Upper lobe of right lung (tissue), 1 donor: ENCODE measurements at places on chromosomes 4 and X. TPM values are rescaled to one million over a fixed set of nuclear protein-coding genes. Genes with fewer than 3 reads are reported as not detected.
A peak's percentile ranks its signal among the peaks of the same experiment; 100 is the strongest.

The TRIM61 gene
- 1.2 TPM for total RNA-seq

DNA sequence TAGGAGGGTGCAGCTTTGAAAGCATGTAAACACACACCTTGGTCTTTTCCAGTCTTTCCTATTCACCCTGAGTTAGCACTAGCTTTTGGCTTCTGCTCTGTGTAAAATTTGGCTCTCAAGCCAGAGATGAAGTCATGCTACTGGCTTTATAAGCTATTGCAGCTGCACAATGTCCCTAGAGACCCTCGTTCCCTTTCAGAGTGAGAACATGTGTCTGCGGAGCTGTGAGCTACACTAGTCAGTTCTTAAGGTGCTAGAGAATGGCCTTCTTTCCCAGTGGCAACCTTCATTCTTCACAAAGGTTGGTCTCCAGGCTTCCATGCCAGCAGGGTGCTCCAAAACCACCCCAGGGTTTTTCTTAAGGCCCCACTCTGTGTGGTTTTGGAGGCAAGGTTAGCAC is 199.1 kb downstream of the SPATA18 start:
- H3K27me3 ChIP-seq = no peaks in the 10 kb centered on the region
- no peak overlapping the region for H3K4me3 ChIP-seq
- H3K27ac ChIP-seq = no peak overlapping the region
- H3K4me1 ChIP-seq = no peaks in the 10 kb centered on the region
- H3K36me3 ChIP-seq = no peaks in the 10 kb centered on the region
- DNase-seq = no peak

GRCh38 chrX:112218388-112218787 is 135.8 kb upstream of the TRPC5 start:
- no peak overlapping the region for H3K4me3 ChIP-seq
- no peaks in the 10 kb centered on the region for H3K36me3 ChIP-seq
- no peaks in the 10 kb centered on the region for H3K27me3 ChIP-seq
- no peaks in the 10 kb centered on the region for H3K4me1 ChIP-seq

DNA sequence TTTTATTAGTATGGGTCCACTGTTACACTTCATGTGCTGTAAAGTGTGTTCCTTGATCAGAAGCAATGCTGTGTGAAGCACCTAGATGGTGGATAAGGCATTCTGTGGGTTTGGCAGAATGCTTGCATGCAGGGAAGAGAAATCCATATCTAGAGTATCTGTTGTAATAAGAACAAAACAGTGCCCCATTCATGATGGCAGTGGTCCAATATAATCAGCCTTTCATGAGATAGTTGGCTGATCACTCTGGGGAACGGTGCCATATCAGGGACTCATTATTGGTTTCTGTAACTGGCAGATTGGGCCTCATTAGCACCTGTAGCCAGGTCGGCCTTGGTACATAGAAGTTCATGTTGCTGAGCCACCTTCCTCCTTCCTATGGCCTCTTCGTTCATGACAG is 28.7 kb downstream of the STIM2 start:
- H3K4me3 ChIP-seq = no peak overlapping the region
- H3K36me3 ChIP-seq = no peaks in the 10 kb centered on the region
- H3K4me1 ChIP-seq = peaks cover 23% of the 10 kb centered on the region
- H3K27me3 ChIP-seq = no peaks in the 10 kb centered on the region
- H3K27ac ChIP-seq = no peak overlapping the region

DNA sequence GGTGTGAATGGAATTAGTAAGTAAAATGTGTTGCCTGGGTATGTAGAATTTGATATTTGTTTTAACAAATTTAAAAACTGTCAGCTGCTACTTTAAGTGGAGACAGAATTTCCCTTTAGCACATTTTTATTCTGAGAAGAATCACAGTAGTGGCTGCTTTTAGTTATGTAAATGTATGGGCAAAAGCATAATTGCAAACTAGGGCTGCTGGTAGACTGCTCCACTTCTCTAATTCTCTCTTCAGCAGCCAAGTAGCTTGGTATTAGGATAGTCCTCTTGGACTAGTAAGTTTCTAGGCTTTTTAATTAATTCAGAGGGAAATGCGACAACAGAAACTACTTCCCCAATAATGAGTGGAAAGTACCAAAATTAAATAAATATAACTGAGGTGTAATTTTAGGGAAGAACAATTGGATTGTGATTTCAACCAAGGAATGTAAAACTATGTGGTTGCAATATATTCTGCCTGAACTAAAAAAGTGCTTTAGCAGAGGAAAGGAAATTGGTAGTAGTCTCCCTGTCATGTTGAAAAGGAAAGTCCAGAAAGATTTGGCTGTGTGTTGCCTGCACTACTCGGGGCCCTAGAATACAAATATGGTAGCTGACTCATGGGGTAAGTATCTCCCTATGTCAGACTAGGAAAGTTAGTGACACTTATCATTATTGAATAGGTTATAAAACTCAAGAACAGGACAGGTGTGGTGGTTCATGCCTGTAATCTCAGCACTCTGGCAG is 9.2 kb upstream of the EIF4E start:
- no peaks in the 10 kb centered on the region for H3K27me3 ChIP-seq
- DNase-seq = no peak
- no peak overlapping the region for H3K4me3 ChIP-seq
- H3K27ac ChIP-seq = no peak overlapping the region
- no peaks in the 10 kb centered on the region for H3K36me3 ChIP-seq

DNA sequence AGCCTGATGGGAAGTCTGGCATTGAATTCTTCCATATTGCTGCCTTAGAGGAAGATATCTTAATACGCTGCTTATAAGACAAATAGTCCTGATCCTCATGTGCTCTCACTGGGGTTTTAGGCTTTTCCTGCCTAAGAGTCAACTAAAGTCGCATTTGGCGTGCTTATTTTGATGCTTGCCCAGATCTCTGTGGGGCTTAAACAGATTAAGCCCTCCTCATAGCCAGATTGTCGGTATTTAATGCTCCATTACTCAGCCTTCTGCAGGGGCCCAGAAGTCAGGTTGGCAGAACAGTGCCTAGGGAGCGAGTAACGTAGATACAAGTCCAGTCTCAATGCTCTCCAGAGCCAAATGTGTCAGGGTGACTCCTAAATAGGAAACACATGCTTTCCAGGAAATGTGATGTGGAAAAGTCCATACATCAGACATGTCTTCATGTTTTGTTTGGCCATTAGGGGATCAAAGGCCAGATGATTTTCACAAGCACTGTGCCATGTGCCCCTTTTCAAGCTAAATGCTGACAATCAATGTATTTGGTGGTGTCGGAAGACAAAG is 262.8 kb downstream of the PRDM5 start:
- H3K4me3 ChIP-seq = no peak overlapping the region
- no peaks in the 10 kb centered on the region for H3K4me1 ChIP-seq
- no peak overlapping the region for H3K27ac ChIP-seq
- no peak for DNase-seq
- H3K27me3 ChIP-seq = no peaks in the 10 kb centered on the region

DNA sequence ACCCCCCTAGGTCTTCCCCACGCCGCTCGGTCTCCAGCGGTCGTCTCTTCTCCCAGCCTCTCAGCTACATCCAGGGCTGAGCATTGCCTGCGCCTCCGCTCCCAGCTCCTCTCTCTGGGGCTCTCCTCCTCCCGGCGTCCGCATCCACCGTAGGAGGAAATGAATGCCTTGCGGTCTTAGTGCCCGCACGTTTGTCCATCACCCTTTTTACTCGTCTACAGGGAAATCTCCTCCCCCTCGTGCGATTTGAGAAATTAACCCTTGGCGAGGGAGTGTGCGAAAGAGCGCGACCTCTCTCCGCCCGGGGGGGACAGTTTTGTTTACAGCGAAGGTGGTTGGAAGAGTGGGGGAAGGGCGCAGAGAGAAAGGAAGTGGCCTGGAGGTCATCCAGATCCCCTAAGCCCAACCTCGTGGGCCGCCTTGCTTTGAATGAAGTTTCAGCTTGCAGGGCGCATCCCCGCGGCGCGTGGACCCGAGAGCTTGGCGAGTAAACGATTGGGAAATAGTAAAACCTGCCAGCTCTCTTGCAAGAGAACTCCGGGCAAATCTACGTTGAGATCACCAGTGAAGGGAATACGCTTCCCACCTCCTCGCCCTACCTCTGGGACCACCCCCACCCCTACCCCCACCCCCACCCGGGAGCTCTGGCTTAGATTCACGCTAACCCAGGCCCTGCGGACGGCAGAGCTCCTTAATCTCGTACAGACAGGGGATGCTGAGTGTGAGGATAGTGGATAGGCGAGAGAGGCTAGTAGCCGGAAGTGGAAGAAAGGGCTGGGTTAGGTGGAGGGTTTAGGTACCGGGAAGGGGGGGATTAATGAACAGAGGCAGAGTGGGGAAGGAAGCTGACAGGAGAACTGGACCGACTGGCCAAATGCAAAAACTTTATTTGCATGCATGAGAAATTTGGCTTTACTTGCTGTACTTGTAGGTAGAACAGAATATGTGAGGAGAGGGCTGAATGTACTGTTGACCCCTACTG is at the start of gene ELOVL6:
ELOVL6 (minus strand) TSS at position 181 of the 982 bp plus-strand sequence. CDS start 280 bp downstream, outside the sequence.
- peak; percentile 77 for DNase-seq
- H3K4me1 ChIP-seq = peaks cover 10% of the 10 kb centered on the region
- peak within 1 kb of the TSS; percentile 74 for H3K4me3 ChIP-seq

DNA sequence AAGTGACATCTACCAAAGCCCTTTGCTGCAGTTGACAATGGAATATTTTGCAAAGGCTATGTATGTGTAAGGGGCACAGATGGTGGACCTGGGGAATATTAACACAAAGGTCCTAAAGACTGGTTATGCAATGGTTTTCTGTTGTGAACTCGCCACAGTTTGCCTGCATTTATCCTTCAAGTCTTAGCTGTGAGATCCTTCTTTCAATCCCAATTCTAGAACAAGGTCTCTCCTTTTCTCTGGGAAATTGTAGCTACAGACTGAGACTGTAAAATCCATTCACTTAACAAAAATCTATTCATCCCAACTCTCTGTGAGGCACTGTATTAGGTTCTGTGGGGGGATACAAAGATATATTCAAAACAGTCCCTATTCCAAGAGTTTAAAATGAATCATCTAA is 250.4 kb downstream of the GPM6A start:
- no peaks in the 10 kb centered on the region for H3K27me3 ChIP-seq
- no peaks in the 10 kb centered on the region for H3K36me3 ChIP-seq
- no peak for DNase-seq

DNA sequence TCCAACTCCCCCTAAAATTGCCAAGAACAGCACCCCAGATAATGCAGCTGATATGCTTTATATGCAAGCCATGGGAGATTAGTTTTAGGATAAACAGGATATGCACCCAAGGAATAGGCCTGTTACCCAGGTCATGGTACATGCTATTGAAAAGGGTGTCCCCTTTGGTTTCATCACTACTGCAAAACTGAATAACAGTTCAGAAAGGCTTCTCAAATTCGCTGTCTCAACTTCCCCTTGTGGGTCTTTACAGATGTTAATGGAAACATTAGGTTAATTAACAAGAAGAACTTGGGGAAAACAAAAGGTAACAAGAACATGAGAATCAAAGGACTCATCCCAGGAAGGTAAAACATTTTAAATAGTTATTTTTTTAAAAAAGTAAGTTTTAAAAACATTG is 318.7 kb downstream of the PRR32 start:
- H3K27me3 ChIP-seq = no peaks in the 10 kb centered on the region
- no peak overlapping the region for H3K4me3 ChIP-seq
- no peak overlapping the region for H3K27ac ChIP-seq
- H3K4me1 ChIP-seq = no peaks in the 10 kb centered on the region
- H3K36me3 ChIP-seq = no peaks in the 10 kb centered on the region

- no peak for DNase-seq
- no peaks in the 10 kb centered on the region for H3K4me1 ChIP-seq
- H3K4me3 ChIP-seq = no peak overlapping the region
- H3K27me3 ChIP-seq = no peaks in the 10 kb centered on the region
Measured at GRCh38 chr4:73139245-73139644, 69.7 kb upstream of the COX18 start.

The MAP9 gene
- 16.2 TPM for total RNA-seq

The CXCL3 gene
- total RNA-seq = 9.7 TPM

DNA sequence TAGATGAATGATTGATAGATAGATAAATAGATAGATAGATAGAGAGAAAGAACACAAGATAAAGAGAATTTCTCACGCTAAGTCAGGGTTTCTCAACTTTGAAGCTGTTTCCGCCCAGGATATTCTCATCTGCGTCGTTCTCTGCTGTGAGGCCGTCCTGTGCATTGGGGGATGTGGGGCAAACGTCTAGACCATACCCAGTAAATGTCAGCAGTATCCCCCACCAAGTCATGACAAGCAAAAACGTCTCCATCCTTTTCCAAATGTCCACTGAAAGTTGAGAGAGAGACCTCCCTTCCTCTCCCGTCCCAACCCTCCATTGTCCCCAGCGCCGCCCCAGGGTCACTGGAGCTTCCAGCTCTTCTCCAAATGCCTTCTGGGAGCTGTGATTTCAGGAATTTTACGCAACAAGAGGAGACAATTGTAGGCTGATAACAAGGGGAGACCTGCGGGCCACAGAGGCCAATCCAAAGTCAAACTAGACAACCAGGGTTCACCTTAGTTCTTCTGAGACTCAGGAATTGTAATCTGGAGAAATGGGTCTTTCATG is 8.9 kb upstream of the CRLF2 start:
- H3K27me3 ChIP-seq = no peaks in the 10 kb centered on the region
- H3K4me1 ChIP-seq = no peaks in the 10 kb centered on the region
- no peak overlapping the region for H3K27ac ChIP-seq
- H3K36me3 ChIP-seq = no peaks in the 10 kb centered on the region
- DNase-seq = no peak

GRCh38 chr4:80507077-80507476 is 171.5 kb downstream of the CFAP299 start:
- no peak overlapping the region for H3K4me3 ChIP-seq
- no peaks in the 10 kb centered on the region for H3K36me3 ChIP-seq
- no peak for DNase-seq
- no peak overlapping the region for H3K27ac ChIP-seq
- no peaks in the 10 kb centered on the region for H3K4me1 ChIP-seq
- no peaks in the 10 kb centered on the region for H3K27me3 ChIP-seq

DNA sequence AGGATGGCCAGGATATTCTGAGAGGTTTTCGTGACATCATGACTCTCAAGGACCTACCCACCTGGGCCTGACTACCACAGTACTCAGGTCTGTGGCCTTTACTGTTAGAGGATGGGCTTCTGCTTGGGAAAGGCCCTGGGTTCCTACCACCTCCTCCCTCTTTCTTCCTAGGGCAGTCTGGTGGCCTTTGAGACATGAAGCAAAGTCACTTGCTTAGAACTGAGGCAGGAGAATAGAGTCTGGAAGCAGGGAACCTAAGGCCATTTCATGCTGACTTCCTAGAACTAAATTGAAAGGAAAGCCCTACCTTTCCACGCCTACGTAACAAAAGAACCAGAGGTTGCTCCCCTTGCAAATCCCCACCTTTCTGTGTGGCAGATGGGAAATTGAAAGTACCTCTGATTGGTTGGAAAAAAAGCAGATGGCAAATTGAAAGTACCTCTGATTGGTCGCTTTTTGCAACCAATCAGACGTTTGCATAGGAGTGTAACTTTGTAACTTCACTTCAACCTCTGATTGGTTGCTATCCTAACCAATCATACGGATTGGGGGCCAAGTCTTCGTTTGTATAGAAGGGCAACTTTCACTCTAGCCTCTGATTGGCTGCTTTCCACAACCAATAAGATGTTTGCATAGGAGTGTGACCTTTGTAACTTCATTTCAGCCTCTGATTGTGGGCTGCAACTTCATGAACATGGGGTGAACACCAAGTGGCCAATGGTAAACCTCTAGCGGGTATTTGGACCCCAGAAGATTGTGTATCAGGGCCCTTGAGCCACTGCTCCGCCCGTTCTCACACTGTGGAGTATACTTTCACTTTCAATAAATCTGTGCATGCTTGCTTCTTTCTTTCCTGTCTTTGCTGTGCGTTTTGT is 9.9 kb upstream of the AKAP14 start:
- H3K4me3 ChIP-seq = no peak overlapping the region
- H3K27ac ChIP-seq = no peak overlapping the region

GRCh38 chr4:69707807-69708206 is 52.6 kb downstream of the SULT1B1 start:
- no peaks in the 10 kb centered on the region for H3K27me3 ChIP-seq
- H3K36me3 ChIP-seq = no peaks in the 10 kb centered on the region
- H3K4me3 ChIP-seq = no peak overlapping the region
- H3K4me1 ChIP-seq = no peaks in the 10 kb centered on the region

The MTHFD2L gene
- 14.1 TPM for total RNA-seq

The GAGE12E gene
- not detected for total RNA-seq
